ENCODE measurements at places on chromosomes 3 and 15.
A peak's percentile ranks its signal among the peaks of the same experiment; 100 is the strongest.

DNA sequence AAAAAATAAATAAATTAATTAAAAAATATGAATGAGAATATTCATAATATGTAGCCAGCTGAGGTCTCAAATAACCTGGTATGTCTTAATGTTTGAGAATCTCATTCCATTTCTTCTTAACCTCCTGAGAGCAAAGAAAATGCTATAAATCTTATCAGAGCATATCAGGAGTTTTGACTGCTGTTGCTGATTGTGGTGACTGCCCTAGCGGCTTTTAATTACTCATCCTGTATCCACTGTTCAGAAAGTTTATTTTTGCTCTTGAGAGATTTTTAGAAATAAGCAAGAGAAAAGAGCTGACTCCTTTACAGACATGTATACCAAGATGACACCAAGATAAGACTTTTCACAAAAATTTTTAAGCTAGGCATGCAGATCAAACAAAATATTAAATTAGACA is 454.8 kb upstream of the CBLB start:
- ATAC-seq, result no peak

GRCh38 chr3:9852528-9852927 is 8.7 kb upstream of the RPUSD3 start:
- ATAC-seq, result no peak

DNA sequence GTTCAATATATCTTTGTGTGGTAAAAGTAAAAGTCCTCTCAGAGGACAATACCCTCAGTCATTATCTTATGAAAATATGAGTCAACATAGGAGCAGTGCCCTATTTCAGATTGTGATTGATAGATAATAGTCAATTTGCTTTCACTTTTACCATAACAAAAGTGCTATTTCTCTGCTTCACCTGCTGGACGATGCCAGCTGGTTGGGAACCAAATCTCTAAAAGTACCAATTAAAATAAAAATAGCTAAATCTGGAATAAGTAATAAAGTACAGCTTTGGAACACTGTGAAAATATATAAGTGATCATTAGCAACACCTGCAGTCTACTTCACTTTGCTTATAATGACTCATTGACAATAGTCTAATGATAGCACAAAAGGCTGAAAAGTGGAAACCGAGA is 390.3 kb upstream of the AGTR1 start:
- ATAC-seq, result no peak

DNA sequence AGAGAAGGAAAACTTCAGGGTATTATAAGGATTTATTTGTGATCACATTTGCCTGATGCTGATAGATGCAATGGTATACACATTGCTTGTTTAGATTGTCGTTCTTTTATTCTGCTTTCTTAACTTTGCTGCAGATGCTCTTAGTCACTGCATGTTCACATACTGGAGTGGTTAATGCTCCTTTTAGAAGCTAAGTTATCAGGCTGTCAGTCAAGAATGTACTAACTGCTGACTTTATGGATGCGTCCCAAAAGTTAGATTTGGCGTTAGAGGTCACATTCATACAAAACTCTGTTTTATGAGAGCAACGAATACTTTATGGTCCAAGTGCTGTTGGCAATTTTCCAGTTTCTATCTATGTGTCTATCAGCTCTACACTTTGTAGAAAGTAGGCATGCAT is 160.7 kb downstream of the BBX start:
- ATAC-seq, result peak; percentile 89

- no peak for ATAC-seq
These were observed 175.7 kb upstream of the SEMA6D start for GRCh38 chr15:47541562-47541961.

DNA sequence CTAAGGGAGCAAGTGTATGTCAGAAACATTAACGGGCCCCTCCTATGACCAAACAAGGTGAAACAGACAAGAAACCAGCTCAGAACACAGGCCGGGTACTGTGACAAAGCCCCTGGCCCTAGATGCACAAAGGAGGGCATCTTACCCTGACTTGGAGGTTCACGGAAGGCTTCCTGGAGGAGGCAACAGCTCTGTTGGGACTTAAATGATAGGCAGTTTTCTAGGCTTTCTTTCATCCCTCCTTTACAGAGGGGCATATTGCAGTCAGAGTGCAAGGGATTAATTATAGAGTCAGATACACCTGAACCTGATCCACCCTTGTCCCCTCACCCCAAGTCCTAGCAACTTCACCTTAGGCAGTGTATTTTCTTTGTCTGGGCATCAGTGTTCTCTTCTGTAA is 8.4 kb downstream of the EPHB3 start:
- no peak for ATAC-seq

- no peak for ATAC-seq
These were observed 9.9 kb downstream of the BCL6 start for GRCh38 chr3:187735383-187735782.

DNA sequence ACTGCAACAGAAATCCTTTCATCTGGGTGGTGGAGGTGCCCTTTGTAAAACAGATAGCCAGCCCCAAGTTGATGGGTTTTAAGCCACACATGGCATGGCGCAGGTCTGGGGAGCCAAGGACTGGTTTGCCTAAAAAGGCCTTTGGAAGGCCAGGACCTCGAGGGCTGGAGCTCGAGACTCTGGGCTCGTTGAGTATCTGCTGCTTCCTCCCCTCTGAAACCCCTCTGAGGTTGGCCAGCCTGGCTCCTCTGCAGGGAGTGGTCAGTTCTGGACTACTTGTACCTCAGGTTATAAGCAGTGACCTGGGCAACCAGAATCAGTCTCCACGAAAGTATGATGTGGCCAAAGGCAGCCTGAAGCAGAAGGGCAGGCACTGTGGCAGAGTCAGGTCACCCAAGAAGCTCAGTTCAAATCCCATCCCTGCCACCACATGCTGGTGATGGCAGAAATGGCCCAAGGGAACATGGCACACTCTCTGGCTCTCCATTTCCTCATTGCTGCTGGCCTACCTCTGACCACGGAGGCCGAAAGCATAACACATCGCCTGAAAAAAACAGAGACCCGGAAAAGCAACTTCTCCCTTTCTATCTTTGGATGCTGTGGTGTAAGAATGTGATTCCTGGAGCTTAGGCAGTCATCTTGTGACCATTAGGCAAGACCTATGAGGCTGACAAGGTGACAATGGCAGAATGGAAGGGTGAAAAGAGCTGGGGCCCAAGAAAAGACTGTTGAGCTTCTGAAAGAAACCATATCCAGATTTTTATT is 51.2 kb downstream of the WNT7A start:
- no peak for ATAC-seq
